ENCODE measurements at places on chromosomes 7 and 10.

DNA sequence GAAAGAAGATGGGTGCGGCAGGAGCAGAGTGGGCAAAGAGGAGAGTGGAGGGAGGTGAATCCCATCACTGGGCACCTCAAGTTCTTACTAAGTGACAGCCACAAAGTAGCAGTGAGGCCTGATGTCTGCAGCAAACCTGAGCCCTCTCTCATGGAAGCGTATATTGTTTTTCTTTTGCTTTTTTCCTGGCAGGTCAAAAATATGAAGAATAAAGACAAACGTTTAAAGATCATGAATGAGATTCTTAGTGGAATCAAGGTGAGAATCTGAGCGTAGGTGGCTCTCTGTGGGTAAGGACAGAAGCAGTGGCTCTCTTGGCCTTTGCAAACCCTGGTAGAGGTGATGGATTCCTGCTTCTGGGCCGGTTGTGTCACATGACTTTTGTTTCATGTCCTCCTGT lies 22.8 kb downstream of the ABCC2 start:
- DNase-seq, result no peak

GRCh38 chr10:33252794-33253203 lies 81.7 kb downstream of the NRP1 start:
- no peak for DNase-seq

DNA sequence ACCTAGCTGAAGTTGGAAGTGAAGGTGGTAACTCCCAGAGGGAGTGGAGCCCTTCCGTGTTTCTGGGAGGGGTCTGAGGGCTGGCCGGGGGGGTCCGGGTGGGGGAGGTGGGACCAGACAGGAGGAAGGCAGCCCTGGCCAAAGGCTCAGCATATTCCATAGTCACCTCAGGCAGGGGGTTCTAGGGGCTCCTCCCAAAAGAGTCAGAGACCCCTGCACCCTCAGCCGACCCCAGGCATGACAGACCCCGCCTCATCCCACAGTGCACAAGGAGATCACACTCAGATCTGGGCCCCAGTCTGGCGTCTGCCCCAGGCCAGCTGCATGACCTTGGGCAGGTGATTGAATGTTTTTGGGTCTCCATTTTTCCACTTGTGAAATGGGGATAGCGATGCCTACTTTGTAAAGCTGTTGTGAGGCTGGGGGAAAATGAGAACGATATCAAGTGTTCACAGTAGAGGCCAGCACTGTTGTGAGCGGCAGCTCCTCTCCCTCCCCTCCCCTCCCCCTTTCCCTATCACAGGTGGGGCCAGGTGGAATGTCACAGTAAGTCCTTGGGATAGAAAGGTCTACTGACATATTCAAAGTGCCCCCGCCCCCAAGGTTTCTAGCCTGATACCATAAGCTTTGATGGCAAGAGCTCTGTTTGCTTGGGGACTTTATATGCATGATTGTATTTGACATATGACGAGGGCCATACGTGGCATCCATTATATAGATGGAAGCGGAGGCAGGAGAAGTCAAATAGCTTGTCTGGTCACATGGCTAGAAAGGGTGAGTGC lies 33.3 kb downstream of the DNAJB12 start:
- DNase-seq, result no peak

- DNase-seq, result no peak
Measured at GRCh38 chr10:97124211-97124610, 61.5 kb downstream of the SLIT1 start.

- DNase-seq, result no peak
Measured at GRCh38 chr7:3978839-3979238, 677.8 kb downstream of the SDK1 start.

All from stimulated activated CD4-positive, alpha-beta T cell treated with anti-CD3 and anti-CD28 coated beads, TNF-alpha, amount 100 ng/mL, for 1 hour (primary cell).